ENCODE measurements at places on chromosomes 7 and 10. TPM values are rescaled to one million over a fixed set of nuclear protein-coding genes. Genes with fewer than 3 reads are reported as not detected.

DNA sequence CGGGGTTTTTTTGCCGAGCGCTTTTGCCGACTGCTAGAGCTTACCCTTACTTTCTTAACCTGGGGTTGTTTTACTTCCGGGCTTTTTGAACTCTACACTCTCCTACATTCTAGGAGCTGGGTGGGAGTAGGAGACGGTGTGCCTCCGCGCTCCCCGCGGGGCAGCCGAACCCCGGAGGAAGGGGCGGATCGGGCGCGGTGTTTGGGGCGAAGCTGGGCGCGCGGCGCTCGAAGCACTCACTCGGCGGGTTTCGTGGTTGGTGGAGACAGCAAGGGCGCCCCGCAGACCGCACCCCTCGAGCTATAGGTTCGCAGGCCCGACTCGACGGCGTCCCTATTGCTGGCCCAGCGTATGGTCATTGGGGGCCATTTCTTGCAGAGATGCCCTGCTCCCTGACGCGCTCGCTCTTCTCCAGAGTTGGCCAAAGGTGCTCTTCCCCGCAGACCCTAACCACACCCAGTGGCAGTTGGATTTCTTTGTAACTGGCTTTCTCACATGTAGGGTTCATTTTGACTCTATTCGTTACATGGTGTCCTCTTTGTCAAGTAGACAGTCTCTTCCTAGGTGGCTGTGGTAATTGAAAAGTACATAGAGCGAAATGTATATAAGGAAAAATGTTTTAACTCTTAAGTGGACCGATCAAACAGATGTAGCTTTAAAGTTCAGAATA, 364 bp downstream of the ZNF518A start:
- DNase-seq, result peak; percentile 83

GRCh38 chr10:68110027-68110426, 739 bp downstream of the MYPN start:
- DNase-seq, result no peak

GRCh38 chr7:1232103-1232466, 587 bp upstream of the UNCX start:
- DNase-seq, result no peak

DNA sequence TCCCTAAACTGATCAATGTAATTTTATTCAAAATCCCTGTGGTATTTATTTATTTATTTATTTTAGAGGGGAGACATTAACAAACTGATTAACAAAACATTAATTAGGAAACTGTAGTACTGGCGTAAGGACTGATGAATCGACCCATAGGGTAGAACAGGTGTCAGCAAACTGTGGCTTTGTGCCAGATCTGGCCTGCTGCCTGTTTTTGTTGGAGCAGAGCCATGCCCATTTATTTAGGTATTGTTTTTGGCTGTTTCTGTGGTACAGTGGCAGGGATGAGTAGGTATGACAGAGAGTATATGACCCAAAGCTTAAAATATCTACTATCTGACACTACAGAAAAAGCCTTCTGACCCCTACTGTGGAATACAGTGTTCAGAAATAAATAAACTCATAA, 332.5 kb upstream of the ETV1 start:
- no peak for DNase-seq

DNA sequence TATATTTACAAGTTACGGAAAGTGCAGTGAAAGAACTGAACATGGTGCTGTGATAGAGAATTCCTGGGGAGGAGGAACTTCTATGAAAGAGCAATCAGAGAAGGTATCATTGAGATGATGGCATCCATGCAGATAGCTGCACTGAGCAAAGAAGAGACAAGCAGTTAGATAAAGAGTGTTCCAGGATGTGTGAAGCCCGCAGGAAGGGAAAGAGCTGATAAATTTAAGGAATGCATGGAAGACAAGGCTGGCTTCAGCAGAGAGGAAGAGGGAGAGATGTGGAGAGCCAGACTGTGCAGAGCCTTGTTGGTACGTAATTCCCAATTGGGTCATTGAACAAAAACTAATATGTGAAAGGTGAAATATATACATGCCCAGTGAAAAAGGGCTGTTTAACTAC, 538.9 kb downstream of the INHBA start:
- no peak for DNase-seq

- DNase-seq, result no peak
Measured at GRCh38 chr7:13091974-13092707, 404.7 kb downstream of the ARL4A start.

DNA sequence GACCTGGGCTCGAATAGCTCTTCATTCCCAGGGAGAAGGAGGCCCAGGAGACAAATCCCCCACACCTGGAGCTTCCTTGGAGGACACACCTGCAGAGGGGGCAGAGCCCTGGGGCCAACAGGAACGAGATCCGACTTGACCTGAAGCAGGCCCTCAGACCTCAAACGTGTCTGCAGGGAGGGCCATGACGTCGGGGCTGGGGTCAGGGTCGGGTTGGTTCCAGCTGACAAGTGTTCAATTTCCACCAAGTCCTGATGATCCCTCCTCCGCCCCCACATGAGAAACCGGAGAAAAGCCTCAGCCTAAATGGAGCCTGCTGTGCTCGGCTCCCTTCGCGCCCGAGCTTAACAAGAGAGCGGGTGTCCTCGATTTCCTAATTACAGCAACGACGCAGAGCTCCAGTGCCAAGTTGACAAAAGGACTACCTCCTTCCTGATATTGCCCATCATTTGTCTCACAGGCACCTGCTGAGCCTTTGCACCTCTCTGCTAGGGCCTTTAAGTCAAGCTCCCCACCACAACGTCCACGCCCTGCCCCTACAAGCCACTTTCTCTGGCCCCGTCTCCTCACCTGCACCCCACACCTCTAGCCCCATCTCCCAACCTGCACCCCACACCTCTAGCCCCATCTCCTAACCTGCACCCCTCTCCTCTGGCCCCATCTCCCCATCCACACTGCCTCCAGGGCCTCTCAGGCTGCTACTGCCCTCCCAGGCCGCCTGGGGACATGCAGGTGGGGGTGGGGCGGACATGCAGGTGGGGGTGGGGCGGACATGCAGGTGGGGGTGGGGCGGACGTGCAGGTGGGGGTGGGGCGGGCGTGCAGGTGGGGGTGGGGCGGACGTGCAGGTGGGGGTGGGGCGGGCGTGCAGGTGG, 519.4 kb downstream of the GLRX3 start:
- DNase-seq, result no peak

DNA sequence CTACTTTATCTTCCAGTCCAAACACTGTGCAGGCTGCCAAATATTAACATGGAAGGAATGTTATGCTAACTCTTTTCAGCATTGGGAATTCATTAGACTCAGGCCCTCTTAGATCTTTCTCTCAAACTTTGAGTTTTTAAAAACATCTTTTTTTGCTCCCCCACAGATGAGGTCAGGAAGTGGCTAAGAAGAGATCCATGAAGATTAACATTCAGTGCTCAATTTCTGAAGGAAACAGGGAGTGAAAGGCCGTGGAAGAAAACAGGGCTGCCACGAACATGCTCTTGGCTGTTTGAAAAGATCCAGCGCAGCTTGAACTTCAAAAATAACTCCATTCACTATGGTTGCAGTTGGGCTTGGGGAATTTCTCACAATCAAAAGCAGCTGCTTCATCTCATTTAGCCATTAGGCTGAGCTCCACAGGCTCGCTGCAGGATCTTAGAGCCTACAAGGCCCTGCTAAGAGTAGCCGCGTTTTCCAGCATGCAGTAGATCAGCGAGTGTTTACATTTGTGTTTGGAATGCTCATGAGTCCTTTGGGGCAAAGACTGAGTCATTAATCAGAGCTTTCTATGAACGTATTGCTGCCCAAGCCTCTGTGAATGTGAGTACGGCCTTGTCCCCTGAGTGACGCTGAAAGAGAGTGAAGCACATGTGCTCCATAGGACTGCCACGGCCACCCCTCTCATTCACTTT, 41.2 kb upstream of the TNS3 start:
- DNase-seq, result no peak

Gene CFAP46
- total RNA-seq, result 5.2 TPM

Gene IL6
- total RNA-seq, result not detected

Gene PLEKHS1
- not detected for total RNA-seq

Gene SLC29A4
- 30.5 TPM for total RNA-seq

Gene SFTPA1
- total RNA-seq, result not detected

Gene HECW1
- 68.7 TPM for total RNA-seq
